ENCODE measurements at places on chromosomes 4 and X. TPM values are rescaled to one million over a fixed set of nuclear protein-coding genes. Genes with fewer than 3 reads are reported as not detected.

Gene UGT8
- 0.28 TPM for polyA plus RNA-seq

Gene SLC10A3
- 12.2 TPM for polyA plus RNA-seq

Gene GLOD5
- not detected for polyA plus RNA-seq

Gene WFS1
- 22.9 TPM for polyA plus RNA-seq

Gene GIMD1
- polyA plus RNA-seq: not detected

Gene ERVMER34-1
- polyA plus RNA-seq: 0.52 TPM

Gene VCX3B
- not detected for polyA plus RNA-seq
